ENCODE measurements at places on chromosomes 3 and 15.

- DNase-seq = no peak
Measured at GRCh38 chr3:108182339-108182738, 39.9 kb downstream of the IFT57 start.

DNA sequence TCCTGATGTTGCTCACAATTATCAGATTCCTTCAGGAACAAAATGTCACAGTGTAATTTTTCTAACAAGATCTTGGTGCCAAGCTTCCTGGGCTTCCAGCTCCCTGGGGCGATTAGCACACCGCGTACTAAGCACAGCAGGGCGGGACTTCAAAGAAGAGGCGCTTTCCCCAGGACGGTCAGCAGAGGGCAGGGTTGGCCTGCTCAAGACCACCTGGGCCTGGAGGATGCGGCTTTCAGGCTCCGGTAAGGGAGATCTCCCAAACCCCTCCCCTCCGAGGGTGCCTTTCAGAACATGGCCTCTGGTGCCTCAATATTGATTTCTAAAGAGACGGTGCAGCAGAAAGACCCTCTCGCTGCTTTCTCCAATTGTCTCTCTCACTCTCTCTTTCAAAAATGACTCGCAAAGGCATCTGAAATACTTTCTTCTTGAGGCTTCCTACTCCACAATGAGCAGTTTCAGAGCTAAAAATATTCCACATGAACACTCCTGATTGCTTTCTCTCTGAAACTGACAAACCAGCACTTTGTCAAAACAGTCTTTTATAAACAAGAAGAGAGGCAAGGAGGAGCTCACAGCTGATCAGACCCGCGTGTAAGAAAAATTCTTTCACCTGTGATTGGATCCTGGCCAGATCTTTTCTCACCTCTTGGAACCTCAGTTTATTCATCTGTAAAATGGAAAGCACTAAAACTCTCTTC is 154.0 kb downstream of the ADAMTS9 start:
- DNase-seq = peak; percentile 5

- DNase-seq = no peak
Measured at GRCh38 chr15:52576692-52577091, 7.9 kb upstream of the ARPP19 start.

GRCh38 chr3:125098611-125099291 is 43.0 kb upstream of the HEG1 start:
- DNase-seq = peak; percentile 35

GRCh38 chr15:94910166-94910565 is 678.8 kb downstream of the MCTP2 start:
- no peak for DNase-seq

DNA sequence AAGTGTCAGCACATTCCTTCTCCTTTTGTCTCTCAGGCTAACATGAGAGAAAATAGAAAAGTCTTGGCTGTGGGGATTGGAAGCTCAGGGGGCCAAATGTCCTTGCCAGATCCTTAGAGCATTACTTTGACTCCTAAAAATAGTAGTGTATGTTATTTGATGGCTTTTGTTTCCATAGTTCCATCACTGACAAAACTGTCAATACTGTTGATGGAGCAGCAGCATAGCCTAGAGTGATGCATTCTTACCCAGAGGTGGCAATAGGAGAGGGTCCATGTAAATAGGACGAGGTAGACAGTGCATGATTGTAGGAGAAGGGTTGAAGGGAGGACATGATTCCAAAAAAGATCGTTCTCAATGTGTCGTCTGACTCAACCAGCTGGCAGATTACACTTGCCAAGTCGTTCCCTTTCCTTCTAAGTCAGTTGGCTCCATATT is 282.7 kb upstream of the TPRG1 start:
- DNase-seq = no peak

DNA sequence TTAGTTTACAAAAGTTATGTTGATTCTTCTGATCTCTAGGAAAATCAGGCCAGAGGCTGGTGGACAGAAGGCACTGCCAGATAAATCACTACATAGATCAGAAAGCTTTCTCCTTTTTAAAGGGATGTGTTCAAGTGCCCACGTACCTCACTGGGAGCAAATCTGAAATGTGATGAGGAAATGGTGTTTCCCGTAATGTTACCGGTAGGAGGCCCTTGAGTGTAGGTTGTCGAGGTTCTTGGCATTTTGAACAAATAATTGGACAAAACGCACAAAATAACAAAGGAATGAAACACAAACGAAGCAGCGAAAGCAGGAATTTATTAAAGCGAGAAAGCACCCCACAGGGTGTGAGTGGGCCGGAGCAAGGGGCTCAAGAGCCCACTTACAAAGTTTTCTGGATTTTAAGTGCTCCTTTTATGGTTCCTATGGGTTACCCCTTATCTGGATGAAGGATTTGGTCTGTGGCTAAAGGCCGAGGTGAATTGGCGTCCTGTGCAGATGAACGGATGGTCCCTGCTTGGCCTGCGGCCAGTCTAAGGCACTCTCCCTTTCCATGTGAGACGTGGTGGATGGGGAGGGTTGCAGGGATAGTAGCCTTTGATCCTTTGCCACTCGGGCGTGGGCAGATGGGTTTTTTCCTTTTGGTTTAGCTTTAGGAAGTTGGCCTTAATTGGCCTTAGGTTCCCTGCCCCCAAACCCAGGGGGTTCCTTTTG is 1.0 kb downstream of the SNX1 start:
- peak; percentile 43 for DNase-seq

GRCh38 chr3:27568393-27568792 is 84.2 kb upstream of the SLC4A7 start:
- DNase-seq = peak; percentile 16

DNA sequence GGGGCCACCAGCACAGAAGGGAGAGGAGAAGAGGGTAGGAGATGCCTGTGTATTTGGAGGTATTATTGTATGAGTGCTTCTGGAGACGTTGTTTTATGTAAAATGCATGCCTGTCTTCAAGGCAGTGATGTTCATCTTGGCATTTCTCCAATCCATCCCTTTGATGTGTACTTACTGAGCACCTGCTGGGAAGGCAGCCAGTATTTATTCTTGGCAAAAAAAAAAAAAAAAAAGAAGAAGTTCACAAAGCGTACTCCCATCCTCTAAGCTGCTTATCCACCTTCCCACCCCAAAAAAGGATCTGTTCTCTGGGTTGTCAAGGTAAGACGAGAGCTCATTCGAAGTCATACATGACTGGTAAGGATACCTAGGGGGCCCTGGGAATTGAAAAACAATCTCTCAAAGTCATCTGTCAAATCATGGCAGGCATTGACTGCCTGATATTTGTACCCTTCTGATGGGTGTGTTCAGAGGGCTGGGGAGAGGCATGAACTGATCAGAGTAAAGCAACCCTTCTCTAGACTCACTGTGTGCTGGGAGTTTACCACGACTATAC is 30.0 kb upstream of the SLC6A1 start:
- DNase-seq = no peak

DNA sequence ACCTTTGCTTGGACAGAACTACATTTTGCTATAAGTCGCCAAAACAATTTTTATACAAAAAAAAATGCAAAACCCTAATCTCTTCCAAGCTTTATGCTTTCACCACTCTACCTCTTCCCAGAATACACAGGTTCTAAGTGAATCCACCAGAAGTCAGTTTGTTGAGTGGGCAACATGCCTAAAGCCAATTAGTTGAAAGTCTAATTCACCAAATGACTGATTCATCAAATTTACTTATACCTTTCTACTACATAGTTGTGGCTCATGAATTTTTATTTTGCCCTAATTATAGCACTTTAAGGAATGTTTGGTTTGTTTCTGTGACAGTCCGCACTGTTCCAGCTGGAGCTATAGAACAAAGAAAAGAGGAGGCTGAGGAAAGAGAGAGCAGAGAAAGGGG is 265.9 kb upstream of the TGFBR2 start:
- DNase-seq = no peak

- no peak for DNase-seq
Measured at GRCh38 chr3:5349343-5349742, 161.8 kb downstream of the EDEM1 start.

DNA sequence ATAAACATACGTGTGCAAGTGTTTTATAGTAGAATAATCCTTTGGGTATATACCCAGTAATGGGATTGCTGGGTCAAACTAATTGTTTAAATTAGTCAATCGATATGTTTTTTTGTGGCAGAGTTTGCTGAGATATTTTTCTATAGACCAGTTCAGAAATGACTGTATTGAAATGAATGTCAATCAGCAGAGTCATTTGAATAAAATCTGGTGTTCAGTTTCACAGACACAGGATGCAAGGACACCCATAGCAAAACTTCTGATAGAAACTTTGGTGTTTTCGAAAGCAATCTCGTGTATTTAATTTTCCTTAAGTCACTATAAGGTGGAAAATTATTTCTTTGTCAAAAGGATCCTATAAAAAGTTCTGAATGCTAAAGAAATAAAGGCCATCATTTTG is 434.4 kb downstream of the RAP2B start:
- no peak for DNase-seq

GRCh38 chr3:160568989-160569388 is 3.6 kb upstream of the KPNA4 start:
- no peak for DNase-seq

DNA sequence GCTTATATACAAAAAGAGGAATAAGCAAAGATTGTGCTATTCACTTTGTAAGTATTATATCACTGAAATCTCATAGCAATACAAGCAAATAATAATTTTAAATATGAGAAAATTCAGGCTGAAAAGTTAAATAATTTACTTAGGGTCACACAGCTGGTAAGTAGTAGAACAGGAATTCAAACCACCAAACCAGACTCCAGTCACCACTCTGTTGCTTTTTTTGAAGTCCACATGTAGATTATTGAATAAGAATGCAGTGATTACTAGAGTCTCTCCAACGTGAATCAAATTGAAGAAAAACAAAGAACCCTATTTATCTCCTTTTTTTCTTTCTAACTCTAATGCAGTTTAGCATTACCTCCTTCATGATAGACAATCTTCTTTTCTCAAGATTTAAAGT is 15.9 kb downstream of the SPICE1 start:
- DNase-seq = no peak

GRCh38 chr15:34855893-34856292 is 60.5 kb upstream of the ACTC1 start:
- DNase-seq = no peak

DNA sequence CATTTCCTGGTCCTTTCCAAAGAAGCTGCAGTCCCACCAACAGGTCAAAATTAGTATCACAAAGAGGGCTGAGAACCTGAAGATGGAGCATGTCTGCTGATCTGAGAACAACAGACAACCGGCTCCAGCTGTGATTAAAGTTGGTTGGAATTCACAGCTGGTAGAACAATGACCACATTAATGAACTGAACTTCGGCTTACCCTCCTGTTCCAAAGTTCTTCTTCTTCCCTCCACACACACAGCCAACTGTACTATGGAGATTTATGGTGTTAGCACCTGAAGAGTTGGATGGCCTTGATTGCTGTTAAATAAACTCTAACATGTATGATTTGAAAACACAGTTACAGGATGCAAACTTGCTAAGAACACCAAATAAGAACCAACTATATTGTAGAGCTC is 27.4 kb upstream of the ROPN1 start:
- DNase-seq = no peak

- no peak for DNase-seq
Measured at GRCh38 chr15:101250341-101250831, 1.5 kb downstream of the CHSY1 start.

- no peak for DNase-seq
Measured at GRCh38 chr3:141082064-141082463, 30.9 kb downstream of the SPSB4 start.

DNA sequence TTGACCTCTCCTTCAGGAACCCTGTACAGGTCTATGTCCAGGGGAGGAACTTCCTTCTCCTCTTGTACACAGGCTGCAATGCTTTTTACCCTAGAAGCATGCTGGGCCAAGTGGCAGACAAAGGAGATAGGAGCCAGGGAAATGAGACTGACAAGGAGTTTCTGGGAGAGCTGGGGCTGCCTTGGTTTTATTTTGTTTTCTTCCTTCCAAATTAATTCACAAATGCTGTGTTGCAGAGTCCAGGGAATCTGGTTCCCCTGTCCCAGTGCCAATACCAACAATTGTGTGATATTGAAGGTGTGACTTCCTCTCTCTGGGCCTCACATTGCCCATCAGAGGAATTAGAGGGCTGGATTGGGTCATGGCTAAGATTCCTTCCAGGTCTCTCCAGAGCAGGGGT is 224.8 kb upstream of the PPP2R3A start:
- no peak for DNase-seq

DNA sequence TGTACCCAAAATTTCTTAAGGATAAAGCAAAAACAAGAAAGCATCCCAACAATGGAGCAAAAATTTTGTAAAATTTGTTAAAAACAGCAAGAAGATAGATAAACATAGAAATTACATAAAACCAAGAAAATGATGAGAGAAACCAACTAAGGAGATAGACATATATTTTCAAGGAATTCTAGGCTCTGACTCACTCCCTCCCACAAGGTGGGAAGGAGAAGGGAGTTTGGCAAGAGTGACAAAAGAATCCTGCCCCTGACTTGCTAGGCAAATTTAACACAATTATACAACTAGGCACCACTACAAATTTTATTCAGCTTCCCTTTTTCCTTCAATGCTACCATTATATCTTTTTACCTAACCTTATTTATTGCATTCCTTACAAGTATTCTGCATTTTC is 70.9 kb downstream of the MYO9A start:
- no peak for DNase-seq

GRCh38 chr3:49906073-49906743 is 2.5 kb upstream of the MST1R start:
- peak; percentile 65 for DNase-seq

DNA sequence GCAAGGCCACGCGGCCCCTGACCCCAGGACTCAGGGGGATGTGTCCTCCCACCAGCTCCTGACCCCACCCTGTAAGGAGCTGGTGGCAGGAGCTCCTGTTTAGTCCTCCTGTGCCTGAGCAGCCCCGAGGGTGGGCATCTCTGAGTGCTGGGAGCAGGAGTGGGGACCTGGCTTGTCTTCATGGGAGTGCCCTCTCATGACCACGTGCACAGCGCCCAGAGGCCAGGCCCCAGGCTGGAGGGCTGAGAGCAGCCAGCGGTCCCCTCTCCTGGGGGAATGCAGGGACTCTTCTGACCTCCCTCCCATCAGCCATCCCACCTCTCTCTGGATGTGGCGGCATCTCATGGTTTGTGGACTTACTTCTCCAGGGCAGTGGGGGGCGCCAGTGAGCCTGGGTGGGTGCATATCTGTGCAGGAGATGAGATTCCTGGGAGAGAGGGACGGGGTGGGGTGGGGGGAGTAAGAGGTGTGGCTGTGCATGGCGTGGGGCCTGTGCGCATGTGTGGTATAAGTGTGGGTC is 205.6 kb downstream of the TBC1D2B start:
- DNase-seq = no peak

- DNase-seq = no peak
Measured at GRCh38 chr3:14303336-14304100, 98.9 kb upstream of the SLC6A6 start.

GRCh38 chr3:127750226-127751031 is 71.9 kb downstream of the MGLL start:
- peak; percentile 97 for DNase-seq

GRCh38 chr15:80375968-80376891 is 28.0 kb upstream of the ARNT2 start:
- no peak for DNase-seq

GRCh38 chr3:113589971-113590370 is 57.6 kb downstream of the SIDT1 start:
- no peak for DNase-seq

- peak; percentile 53 for DNase-seq
Measured at GRCh38 chr3:100650651-100651619, 41.5 kb downstream of the ADGRG7 start.

GRCh38 chr3:40505599-40506462 is at the start of gene ZNF620:
Gene ZNF620 (plus strand): TSS chr3:40506039. CDS start chr3:40506353, 314 bp downstream.
- peak; percentile 35 for DNase-seq

GRCh38 chr15:57816599-57816998 is 110.1 kb downstream of the POLR2M start:
- DNase-seq = no peak

All from inflammatory macrophage treated with lipopolysaccharide for 4 hours (primary cell).